ENCODE measurements at places on chromosomes 12 and 14.

DNA sequence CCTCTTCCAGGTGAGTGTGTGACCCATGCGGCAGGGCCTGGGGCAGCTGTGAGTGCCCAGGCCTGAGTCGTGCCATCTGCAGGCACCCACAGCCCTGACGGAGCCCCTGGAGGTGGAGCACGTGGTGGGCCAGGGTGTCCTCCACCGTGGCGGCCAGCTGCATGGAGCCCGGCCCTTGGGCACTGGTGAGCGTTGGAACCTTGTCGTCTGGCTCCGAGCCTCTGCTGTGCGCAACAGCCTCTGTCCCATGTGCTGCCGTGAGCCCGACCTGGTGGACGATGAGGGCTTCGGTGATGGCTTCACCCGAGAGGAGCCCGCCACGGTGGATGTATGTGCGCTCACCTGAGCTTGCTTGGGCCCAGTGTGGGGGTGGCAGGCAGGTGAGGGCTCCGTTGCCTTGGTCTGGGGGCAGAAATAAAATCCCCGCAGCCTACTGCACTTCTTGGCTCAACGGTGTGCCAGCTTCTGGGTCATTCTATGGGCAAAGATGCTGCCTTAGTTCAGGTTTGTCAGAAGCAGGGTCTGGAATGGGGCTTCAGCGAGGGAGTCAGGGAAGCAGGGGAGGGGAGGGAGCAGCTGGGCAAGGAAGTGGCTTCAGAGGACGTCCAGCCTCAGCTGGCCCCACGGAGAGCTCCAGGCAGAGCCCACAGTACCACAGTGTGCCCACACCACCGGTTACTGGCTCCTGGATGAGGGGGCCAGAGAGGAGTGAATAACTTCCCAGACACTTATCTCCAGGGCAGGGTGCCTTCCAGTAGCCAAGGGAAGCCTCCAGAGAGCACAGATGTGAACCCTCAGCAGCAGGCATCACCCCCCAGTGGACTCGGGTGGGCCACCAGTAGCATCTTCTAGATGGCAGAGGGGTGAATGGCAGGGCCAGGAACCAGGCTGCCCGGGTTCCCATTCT lies 1.2 kb upstream of the ARL6IP4 start:
- DNase-seq = no peak

- no peak for DNase-seq
Measured at GRCh38 chr12:98896938-98897337, 251.8 kb downstream of the APAF1 start.

DNA sequence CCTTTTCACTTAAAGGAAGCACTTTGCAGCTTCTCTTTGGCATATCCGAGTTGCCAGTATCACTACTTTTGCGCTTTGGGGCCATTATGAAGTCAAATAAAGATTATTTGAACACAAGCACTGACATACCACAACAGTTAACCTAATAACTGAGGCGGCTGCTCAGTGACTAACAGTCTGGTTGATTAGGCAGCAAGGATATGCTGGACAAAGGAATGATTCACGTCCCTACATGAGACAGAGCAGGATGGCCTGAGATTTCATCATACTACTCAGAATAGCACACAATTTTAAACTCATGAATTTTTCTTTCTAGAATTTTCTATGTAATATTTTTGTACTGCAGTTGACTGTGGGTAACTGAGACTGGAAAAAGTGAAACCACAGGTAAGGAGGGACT lies 56.9 kb upstream of the E2F7 start:
- no peak for DNase-seq

GRCh38 chr12:115451780-115452736 lies 768.1 kb upstream of the TBX3 start:
- peak; percentile 67 for DNase-seq

DNA sequence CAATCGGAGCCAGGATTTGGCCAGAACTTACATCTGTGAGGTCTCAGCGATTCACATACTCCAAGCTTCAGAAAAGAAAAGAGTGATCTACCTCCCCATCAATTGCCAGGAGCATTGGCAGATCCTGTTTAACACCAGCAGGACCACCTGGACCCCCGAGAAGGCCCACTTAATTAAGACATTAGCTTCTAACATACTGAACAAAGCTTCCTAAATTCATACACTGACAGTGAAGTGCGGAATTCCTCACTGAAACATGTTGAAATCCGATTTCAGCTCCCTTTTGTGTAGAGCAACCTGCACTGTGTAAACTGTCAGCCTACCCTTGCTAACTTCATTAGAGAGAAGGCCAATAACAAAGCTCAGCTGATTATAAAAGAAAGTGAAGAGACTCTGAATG lies 274.0 kb downstream of the NOVA1 start:
- peak; percentile 94 for DNase-seq

DNA sequence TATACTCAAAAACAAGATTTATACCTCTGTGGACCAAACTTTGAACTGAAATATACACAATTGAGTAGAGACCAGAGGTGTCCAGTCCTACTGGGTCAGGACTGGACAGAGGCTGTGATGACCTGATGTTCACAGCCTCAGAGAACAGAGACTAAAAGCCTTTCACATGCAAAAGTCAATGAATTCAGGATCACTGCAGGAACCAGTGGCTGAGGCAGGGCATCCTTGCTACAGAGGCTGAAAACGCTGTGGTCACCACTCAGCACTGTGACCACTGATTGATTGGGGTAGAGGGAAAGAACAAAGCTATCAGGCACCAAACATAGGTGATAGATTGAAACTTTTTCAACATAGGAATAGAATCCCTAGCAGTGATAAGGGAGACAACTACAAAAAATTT lies 25.1 kb downstream of the GRIP1 start:
- no peak for DNase-seq

- DNase-seq = no peak
Measured at GRCh38 chr12:68893201-68893600, 39.8 kb downstream of the CPM start.

GRCh38 chr12:59432057-59432456 lies 163.8 kb upstream of the SLC16A7 start:
- DNase-seq = no peak

- peak; percentile 94 for DNase-seq
Measured at GRCh38 chr12:15244341-15244740, 23.1 kb upstream of the RERG start.

DNA sequence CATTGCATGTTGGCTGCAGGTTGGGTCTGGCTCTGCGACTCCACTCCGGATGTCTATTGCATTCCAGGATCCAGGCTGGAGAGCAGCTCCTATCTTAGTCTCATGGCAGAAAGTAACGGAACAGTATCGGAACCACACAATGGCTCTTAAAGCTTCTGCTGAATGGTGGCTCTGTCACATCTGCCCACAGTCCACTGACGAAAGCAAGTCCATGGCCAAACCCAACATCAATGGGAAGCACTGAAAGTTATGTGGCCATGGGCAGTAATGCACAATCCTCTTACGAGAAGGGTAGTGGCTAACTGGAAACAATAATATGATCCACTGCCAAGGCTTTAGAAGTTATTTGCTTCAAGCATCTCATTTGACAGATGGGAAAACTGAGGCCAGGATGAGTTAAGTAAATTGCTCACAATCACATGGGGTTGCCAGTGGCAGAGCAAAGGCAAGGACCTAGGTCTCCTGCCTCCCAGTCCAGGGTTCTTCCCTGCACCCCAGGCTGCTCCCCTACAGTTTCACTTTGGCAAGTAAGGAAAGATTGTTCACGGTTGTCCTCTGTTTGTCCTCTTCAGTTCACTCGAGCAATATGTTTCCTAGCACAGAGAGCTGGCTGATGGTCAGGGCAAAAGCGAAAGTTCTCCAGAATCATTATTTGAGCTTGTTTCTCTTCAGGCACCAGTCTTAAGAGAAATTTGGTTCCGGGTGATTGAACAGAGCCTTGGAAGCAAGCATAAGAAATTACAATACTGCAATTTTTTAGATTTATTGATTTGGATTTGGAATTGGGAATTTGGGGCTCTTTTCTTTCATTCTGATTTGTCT lies 54.2 kb downstream of the CKAP4 start:
- no peak for DNase-seq

DNA sequence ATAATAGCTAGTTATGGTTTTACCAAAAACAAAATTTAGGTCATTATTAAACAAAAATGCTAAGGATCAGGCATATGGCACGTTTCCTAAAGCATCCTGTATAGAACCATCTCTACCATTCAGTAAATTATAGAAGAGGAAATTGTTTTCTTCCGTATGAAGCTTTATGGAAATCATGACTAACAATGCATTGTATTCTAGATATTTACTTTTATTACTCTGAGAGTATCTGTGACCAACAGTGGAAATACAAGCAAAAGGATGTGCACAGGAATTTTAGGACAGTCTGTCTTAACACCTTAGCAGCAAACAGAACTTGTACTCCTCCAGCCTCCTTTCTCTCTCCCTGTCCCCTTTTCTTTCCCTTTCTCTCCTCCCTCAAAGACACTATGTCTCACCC lies 7.1 kb downstream of the DENND5B start:
- DNase-seq = no peak

GRCh38 chr14:67010602-67011001 lies 178.6 kb upstream of the GARIN2 start:
- DNase-seq = no peak

- no peak for DNase-seq
Measured at GRCh38 chr12:1360441-1361210, 233.8 kb downstream of the FBXL14 start.

DNA sequence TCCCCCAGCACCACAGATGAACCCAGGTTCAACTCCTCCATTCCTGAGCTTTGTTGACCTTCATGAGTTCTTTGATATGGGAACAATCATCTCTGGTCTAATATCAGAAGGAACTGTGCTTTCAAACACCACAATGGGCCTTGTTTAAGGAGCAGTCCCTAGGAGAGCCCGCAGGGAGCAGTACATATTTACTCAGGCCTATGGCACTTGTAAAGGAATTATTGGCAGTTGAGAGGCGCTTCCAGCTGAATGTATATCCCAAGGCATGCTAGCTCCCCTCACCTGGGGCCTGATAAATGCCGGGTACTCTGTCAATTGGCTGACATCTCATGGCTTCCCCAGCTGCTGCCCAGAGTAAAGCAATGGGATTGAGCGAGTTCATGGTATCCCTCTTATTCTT lies 76.2 kb downstream of the ZFP36L1 start:
- peak; percentile 47 for DNase-seq

DNA sequence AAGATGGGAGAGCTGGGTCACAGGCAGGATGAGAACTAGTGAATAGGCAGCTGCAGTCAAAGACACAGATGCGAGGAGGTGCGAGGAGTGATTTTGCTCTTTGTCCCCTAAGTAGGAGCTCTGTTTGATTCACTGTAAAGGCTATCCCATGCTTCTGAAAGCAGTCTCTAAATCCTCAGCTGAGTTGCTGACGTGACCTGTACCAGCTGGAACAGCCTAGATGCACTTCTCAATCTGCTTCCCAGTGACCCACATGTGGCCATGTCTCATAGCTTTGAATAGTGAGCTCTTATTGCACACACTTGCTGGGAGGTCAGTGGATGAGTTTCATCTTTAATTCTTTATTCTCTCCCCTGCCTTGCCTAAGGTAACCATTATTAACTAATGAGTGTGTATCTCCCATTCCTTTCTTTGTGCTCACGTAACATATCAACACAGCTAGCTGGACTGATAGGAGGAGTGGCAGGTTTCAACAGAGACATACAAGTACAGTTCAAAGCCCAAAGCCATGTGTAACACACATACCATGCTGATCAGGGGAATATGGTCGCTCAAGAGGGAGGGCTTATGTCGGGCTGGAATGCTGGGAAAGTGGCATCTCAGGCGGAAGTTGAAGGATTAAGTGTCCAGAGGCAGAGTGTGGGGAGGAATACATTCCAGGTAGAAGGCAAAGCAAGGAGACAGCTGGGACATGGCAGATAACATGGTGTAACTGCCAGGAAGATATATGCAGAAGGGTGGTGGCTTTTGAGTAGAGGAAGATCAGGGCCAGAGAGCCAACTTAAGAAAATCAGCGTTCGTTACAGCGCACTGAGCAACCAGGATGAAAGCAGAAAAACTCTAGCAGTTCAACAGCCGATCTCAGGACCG lies 15.4 kb upstream of the YY1 start:
- no peak for DNase-seq

GRCh38 chr12:11662369-11662768 lies 12.9 kb downstream of the ETV6 start:
- DNase-seq = no peak

- DNase-seq = no peak
Measured at GRCh38 chr14:55249423-55249822, 21.8 kb upstream of the FBXO34 start.

DNA sequence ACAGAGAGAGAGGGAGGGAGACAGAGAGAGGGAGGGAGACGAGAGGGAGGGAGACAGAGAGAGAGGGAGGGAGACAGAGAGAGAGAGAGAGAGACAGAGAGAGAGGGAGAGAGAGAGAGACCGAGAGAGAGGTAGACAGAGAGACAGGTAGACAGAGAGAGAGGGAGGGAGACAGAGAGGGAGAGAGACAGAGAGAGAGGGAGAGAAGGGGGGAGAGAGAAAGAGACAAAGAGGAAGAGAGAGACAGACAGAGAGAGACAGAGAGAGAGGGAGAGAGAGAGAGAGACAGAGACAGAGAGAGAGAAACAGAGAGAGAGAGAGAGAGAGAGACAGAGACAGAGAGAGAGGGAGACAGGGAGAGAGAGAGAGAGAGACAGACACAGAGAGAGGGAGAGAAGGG lies 47.8 kb upstream of the GALNT9 start:
- DNase-seq = no peak

- no peak for DNase-seq
Measured at GRCh38 chr14:99602054-99602787, 1.8 kb downstream of the CCDC85C start.

GRCh38 chr14:104872469-104873341 lies 7.6 kb downstream of the CEP170B start:
- no peak for DNase-seq

DNA sequence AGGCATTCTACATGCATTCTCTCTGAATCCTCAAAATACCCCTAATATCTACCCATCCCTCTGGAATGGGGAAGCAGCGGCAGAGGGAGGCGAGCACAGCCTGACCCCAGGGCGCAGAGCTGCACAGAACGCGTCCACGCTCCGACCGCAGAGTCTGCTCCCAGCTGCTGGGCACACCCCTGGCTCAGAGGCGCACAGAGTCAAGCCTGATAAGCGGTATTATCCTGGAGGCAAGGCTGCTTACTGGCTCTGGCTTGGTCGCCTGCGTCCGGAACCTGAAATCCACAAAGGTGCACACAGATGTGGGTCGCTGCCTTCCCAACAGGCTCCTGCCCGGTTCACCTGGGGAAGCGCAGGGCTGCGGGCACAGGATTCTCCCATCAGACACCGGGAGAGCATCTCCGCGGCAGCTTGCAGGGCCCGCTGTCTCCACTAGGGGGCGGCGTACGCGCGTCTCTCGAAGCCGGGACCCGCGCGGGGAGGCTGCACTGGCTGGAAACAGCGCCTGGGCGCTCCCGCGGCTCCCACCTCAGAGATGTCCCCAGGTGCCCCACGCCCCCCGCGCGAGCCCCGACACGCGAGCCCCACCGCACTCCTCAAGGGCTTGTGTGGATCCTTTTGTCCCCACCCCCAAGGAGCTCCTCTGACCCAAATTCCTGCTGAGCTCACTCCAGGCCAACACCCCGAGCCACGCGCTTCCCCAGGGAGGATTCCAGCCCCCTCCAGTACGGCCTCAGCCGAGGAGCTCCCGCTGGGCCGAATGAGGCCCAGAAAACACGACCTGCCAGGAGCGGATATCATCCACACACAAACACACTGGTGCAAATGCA lies 120.1 kb upstream of the FZD10 start:
- peak; percentile 63 for DNase-seq

GRCh38 chr12:5247144-5247543 lies 184.8 kb upstream of the NTF3 start:
- no peak for DNase-seq

GRCh38 chr12:124306686-124307555 lies 12.0 kb downstream of the RFLNA start:
- no peak for DNase-seq

Measured in NCI-H345 (cell line).